H1 (cell line): ENCODE measurements at places on chromosomes 3 and 15.

DNA sequence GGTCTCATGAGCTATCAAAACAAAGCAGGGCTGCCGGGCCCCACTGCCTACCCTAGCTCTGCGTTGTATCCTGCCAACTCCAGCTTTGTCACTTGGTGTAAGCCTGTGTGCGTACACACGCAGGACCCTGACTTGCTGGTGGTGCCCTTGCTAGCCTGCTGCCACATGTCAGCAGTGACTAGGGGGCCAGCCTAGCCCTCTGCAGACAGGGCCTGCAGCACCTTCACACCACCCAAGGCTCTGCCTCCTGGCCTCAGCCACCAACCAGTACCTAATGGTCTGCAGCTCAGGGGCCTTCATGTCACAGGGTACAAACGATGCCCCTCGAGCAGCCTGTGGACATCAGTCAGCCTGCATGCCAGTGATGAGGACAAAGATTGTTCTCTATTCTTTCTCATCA, 30.1 kb upstream of the DUSP7 start:
- H3K27me3 ChIP-seq = no peaks in the 10 kb centered on the region
- DNase-seq = no peak
- H3K27ac ChIP-seq = no peak overlapping the region
- no peaks in the 10 kb centered on the region for H3K4me1 ChIP-seq
- H3K4me3 ChIP-seq = no peak overlapping the region
- H3K36me3 ChIP-seq = no peaks in the 10 kb centered on the region

- no peak overlapping the region for H3K27ac ChIP-seq
- H3K27me3 ChIP-seq = no peaks in the 10 kb centered on the region
- DNase-seq = no peak
Measured at GRCh38 chr3:129614435-129614834, 8.0 kb upstream of the PLXND1 start.

GRCh38 chr3:24714436-24714835, 219.8 kb upstream of the THRB start:
- H3K4me3 ChIP-seq = no peak overlapping the region
- no peaks in the 10 kb centered on the region for H3K36me3 ChIP-seq
- H3K27ac ChIP-seq = no peak overlapping the region
- DNase-seq = no peak
- no peaks in the 10 kb centered on the region for H3K27me3 ChIP-seq

- H3K4me3 ChIP-seq = no peak overlapping the region
- no peak for DNase-seq
- H3K4me1 ChIP-seq = peaks cover 9% of the 10 kb centered on the region; the same call in 1 of the 2 replicates
- no peaks in the 10 kb centered on the region for H3K36me3 ChIP-seq
- H3K27ac ChIP-seq = no peak overlapping the region
- H3K27me3 ChIP-seq = no peaks in the 10 kb centered on the region
Measured at GRCh38 chr3:125154110-125154509, 58.4 kb downstream of the SLC12A8 start.

DNA sequence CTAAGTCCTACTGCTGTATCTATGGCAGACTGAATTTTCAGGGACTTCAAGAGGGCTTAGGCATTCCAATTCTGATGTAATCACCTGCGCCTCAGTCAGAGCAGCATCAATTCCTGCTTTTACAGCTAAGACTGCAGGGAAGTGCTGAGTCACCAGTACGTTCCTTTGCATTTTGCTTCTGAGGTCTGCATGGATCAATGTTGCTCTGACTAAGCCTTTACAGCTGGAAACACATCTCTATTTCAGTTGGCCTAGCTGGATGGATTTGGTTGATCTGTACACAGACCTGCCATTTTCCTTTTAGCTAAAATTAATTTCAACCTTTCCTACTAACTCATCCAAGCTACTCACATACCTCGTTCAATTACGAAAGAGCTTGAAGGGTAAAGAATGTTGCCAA, 51.3 kb downstream of the ETV5 start:
- peaks cover 9% of the 10 kb centered on the region for H3K36me3 ChIP-seq
- H3K27me3 ChIP-seq = no peaks in the 10 kb centered on the region
- no peak overlapping the region for H3K27ac ChIP-seq
- H3K4me3 ChIP-seq = no peak overlapping the region
- H3K4me1 ChIP-seq = peaks cover 2% of the 10 kb centered on the region; the same call in 1 of the 2 replicates
- DNase-seq = no peak

DNA sequence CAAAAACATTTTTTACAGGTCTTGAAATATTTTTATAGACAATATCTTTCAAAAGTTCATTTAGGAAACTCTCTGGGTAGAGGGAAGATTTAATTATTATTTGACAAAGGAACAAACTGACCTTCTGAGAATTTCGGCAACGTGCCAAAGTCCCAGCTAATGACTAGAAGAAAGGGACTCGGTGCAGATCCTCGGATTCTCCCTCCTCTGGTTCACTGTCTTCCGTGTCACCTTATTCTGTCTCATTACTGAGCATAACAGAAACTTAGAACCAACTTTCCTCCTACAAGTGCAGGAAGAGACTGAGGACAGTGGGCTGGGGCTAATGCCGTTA, 339.1 kb downstream of the MECOM start:
- no peaks in the 10 kb centered on the region for H3K36me3 ChIP-seq
- H3K27me3 ChIP-seq = no peaks in the 10 kb centered on the region
- DNase-seq = no peak
- H3K4me3 ChIP-seq = no peak overlapping the region
- no peak overlapping the region for H3K27ac ChIP-seq
- no peaks in the 10 kb centered on the region for H3K4me1 ChIP-seq

GRCh38 chr3:110413266-110413665, 658.4 kb upstream of the NECTIN3 start:
- no peaks in the 10 kb centered on the region for H3K27me3 ChIP-seq
- DNase-seq = no peak
- no peaks in the 10 kb centered on the region for H3K4me1 ChIP-seq
- H3K4me3 ChIP-seq = no peak overlapping the region

- no peak overlapping the region for H3K27ac ChIP-seq
- no peak for DNase-seq
- H3K4me3 ChIP-seq = no peak overlapping the region
- H3K4me1 ChIP-seq = no peaks in the 10 kb centered on the region
Measured at GRCh38 chr3:131543714-131544113, 40.9 kb upstream of the MRPL3 start.

DNA sequence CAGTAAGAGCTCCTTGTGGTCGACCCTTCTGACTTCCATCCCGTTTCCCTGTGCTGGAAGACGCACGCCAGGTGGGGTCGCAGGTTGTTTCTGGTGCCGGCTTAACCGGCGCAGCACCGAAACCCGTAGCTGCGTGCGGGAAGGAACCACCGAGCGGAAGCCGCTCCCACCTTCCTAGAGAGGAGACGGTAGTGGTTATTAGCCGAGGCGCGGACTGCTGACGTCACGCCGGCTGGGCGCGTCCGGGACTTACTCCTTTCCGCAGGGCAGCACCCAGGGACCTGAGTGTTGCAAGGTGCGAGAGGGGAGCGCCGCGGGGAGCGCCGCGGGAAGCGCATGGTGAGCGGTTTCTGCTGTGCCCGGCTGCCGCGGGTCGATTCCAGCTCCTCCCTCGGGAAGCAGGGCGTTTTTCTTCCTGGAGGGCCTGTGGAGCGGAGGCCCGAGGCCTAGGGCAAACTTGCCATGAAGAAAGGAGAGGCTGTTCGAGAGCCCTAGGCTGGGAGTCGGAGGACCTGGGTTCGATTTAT, at the start of gene ZNF501:
ZNF501 (plus strand) TSS at position 252 of the 527 bp plus-strand sequence. CDS start 4,787 bp downstream, outside the sequence.
- peak; percentile 90 for DNase-seq
- H3K27ac ChIP-seq = peak within 1 kb of the TSS; percentile 64; the same call in 1 of the 2 replicates
- no peaks in the 10 kb centered on the region for H3K4me1 ChIP-seq
- peak within 1 kb of the TSS; percentile 76 for H3K4me3 ChIP-seq
- no peaks in the 10 kb centered on the region for H3K27me3 ChIP-seq
- peaks cover 32% of the 10 kb centered on the region for H3K36me3 ChIP-seq

DNA sequence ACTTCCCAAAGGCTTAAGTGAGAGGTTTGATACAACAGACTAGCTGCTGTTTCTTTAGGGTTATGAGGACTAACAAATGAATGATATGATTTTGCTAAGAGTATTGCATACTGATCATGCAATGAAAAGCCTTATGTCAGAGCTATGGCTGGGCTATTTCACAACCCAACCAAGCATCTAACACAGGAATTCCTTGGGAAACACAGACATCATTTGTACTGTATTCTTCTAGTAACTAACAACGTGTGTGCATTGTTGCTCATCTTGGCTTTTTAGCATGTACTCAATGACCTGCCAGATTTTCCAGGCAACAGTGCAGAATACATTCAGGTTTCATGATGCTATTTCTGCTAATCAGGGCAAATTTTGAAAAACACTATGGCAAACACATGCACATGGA, 19.3 kb downstream of the PDZRN3 start:
- H3K4me1 ChIP-seq = peaks cover 3% of the 10 kb centered on the region
- no peaks in the 10 kb centered on the region for H3K27me3 ChIP-seq
- H3K36me3 ChIP-seq = no peaks in the 10 kb centered on the region
- no peak for DNase-seq

DNA sequence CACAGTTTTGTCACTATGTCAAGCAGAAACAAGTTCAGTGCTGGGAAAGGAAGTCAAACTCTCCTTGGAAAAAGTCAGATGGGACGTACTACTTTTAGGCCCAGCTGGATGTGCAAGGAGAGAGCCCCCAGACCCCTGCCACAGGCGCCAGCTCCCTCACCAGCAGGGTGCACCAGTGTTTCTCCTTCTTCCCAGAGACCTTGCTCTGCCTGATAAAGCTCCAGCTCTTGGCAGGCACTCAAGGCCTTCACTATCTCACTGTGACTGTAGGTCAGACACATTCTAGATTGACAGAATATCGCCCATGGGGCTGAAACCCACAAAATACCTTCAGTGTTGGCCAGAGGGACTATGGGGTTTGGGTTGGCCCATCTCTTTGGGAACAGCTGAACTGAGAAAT, 54.8 kb upstream of the CHRNB4 start:
- no peak overlapping the region for H3K4me3 ChIP-seq
- no peak overlapping the region for H3K27ac ChIP-seq
- no peaks in the 10 kb centered on the region for H3K36me3 ChIP-seq
- H3K27me3 ChIP-seq = no peaks in the 10 kb centered on the region
- H3K4me1 ChIP-seq = no peaks in the 10 kb centered on the region; the same call in 1 of the 2 replicates

GRCh38 chr3:42179110-42179725, 86.8 kb downstream of the CCK start:
- peak; percentile 54 for DNase-seq
- H3K27me3 ChIP-seq = no peaks in the 10 kb centered on the region
- peak overlapping the region; percentile 45; the same call in 1 of the 2 replicates for H3K27ac ChIP-seq
- H3K4me1 ChIP-seq = peaks cover 13% of the 10 kb centered on the region

- no peak for DNase-seq
- peaks cover 4% of the 10 kb centered on the region for H3K4me1 ChIP-seq
- no peaks in the 10 kb centered on the region for H3K36me3 ChIP-seq
- H3K27ac ChIP-seq = no peak overlapping the region
- H3K4me3 ChIP-seq = no peak overlapping the region
Measured at GRCh38 chr3:3666664-3667063, 132.6 kb upstream of the LRRN1 start.

- no peaks in the 10 kb centered on the region for H3K36me3 ChIP-seq
- no peak overlapping the region for H3K4me3 ChIP-seq
- no peaks in the 10 kb centered on the region for H3K4me1 ChIP-seq
Measured at GRCh38 chr3:196541684-196542445, 26.5 kb downstream of the WDR53 start.

DNA sequence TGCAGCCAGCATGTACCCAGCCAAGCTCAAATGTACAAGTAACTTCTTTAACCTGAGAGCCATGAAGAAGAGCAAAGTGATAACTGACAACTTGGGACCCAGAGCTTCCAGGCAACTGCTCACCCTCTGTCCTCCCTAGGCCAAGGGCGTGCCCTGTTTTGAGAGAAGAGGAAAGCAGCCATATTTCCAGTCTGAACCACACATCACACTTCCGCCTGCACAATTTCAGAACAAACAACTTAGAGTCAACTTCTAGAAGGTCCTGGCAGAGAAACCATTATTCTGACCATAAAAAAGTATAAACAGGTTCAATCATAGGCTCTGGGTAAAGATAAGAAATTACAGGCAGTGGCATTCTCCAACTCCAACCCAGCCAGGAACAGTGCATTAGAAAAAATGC, 50.1 kb downstream of the ITGB5 start:
- no peak for DNase-seq
- peaks cover 13% of the 10 kb centered on the region for H3K4me1 ChIP-seq
- H3K27ac ChIP-seq = no peak overlapping the region
- H3K36me3 ChIP-seq = peaks cover 19% of the 10 kb centered on the region

GRCh38 chr3:171748064-171748924, 62.0 kb downstream of the PLD1 start:
- no peak overlapping the region for H3K4me3 ChIP-seq
- no peaks in the 10 kb centered on the region for H3K27me3 ChIP-seq
- no peak overlapping the region for H3K27ac ChIP-seq
- DNase-seq = no peak
- H3K4me1 ChIP-seq = no peaks in the 10 kb centered on the region

- peaks cover 3% of the 10 kb centered on the region for H3K4me1 ChIP-seq
- H3K27me3 ChIP-seq = no peaks in the 10 kb centered on the region; the same call in 1 of the 2 replicates
- H3K4me3 ChIP-seq = no peak overlapping the region
- peaks cover 9% of the 10 kb centered on the region for H3K36me3 ChIP-seq
Measured at GRCh38 chr15:60507596-60508424, 28.9 kb upstream of the ICE2 start.

DNA sequence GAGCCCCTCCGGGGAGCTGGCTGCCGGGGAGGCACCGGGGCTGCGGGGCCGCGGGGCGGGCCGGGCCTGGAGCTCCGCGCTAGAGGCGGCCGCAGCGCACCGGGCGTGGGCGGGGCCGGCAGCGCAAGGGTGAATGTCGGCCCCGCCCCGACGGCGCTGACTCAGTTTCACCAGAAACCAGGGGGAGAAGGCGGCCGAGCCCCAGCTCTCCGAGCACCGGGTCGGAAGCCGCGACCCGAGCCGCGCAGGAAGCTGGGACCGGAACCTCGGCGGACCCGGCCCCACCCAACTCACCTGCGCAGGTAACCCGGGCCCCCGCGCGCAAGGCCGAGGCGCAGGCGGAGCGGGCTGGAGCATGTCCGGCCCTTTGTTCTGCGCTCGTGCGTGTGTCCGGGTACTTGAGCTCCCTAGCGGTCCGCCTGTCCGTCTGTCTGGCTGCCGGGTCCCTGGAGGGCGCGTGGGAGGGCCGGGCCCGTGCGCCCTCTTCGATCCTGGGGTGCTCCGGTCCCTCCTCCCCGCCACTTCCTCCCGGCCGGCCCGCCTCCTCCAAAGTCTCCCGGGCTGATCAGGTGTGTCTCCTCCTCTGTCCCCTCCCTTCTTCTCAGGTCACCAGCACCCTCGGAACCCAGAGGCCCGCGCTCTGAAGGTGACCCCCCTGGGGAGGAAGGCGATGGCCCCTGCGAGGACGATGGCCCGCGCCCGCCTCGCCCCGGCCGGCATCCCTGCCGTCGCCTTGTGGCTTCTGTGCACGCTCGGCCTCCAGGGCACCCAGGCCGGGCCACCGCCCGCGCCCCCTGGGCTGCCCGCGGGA, at the start of gene SPINT1:
SPINT1 (plus strand) TSS at position 164 of the 811 bp plus-strand sequence; CDS start at position 671, 507 bp downstream.
- peak; percentile 79 for DNase-seq
- H3K27ac ChIP-seq = peak within 1 kb of the TSS; percentile 82
- H3K4me3 ChIP-seq = peak within 1 kb of the TSS; percentile 67
- H3K36me3 ChIP-seq = no peaks in the 10 kb centered on the region; the same call in 1 of the 2 replicates
- peaks cover 20% of the 10 kb centered on the region for H3K4me1 ChIP-seq

GRCh38 chr15:40911141-40911540, 16.9 kb downstream of the VPS18 start:
- no peaks in the 10 kb centered on the region for H3K36me3 ChIP-seq
- H3K4me1 ChIP-seq = peaks cover 34% of the 10 kb centered on the region
- peaks cover under 1% of the 10 kb centered on the region; the same call in 1 of the 2 replicates for H3K27me3 ChIP-seq
- no peak overlapping the region for H3K4me3 ChIP-seq
- H3K27ac ChIP-seq = peak overlapping the region; percentile 41

- H3K4me1 ChIP-seq = peaks cover 25% of the 10 kb centered on the region
- H3K27ac ChIP-seq = no peak overlapping the region
- no peak for DNase-seq
- no peak overlapping the region for H3K4me3 ChIP-seq
- H3K27me3 ChIP-seq = no peaks in the 10 kb centered on the region
Measured at GRCh38 chr15:67147396-67147949, 82.1 kb downstream of the SMAD3 start.
